ENCODE measurements at places on chromosomes 16 and 17.

GRCh38 chr16:55444754-55445485 lies 34.1 kb upstream of the MMP2 start:
- DNase-seq: no peak

DNA sequence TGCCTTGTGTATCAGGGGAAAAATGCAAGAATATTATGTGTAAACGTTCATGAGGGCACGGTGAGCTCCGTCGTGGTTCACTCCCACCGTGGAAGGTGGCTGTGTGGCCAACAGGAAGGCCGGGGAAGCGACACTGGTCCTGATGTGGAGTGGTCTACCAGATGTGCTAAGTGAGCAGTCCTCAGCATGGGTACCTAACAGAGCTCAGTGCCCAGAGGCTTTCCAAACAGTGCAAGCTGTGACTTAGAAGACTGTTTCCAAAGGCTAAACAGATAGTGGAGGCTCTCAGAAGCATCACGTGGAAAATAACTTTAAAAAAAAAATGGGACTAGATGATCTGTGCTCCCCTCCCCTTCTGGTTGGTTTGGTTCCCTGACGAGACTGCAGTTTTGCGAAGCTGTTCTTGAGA lies 199.3 kb upstream of the CHMP6 start:
- DNase-seq: no peak

DNA sequence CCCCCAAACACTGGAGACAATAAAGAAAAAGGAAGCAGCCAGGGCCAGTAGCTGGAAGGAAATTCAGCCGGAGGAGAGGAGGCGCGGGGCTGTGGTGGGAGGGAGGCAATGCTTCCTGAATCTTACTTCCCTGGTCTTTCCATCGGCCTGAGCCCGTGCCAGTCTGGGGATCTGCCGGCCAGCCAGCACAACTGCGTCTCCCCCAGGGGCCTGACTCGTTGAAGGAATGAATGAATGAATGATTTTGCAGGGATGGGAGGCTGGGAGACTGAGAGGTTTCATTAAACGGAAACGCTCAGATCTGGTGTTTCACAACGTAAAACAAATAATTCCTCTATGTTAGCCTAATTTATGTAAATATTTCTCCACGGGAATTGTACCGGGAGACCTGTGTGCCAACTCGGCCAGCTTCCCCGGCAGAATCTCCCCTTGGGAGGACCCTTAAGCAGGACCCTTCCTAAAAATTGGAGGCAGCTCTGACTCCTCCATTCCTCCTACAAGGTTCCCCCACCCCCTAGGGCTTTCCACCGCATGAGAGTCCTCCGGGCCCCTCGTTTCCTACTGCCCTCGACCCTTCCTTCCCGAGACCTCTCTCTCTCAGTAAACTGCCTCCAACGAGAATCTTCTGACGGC lies 1.3 kb upstream of the BAIAP2 start:
- DNase-seq: no peak

- DNase-seq: no peak
Measured at GRCh38 chr16:19228052-19228451, 57.5 kb upstream of the CLEC19A start.

GRCh38 chr17:63429766-63430165 lies 16.3 kb downstream of the CYB561 start:
- DNase-seq: no peak

DNA sequence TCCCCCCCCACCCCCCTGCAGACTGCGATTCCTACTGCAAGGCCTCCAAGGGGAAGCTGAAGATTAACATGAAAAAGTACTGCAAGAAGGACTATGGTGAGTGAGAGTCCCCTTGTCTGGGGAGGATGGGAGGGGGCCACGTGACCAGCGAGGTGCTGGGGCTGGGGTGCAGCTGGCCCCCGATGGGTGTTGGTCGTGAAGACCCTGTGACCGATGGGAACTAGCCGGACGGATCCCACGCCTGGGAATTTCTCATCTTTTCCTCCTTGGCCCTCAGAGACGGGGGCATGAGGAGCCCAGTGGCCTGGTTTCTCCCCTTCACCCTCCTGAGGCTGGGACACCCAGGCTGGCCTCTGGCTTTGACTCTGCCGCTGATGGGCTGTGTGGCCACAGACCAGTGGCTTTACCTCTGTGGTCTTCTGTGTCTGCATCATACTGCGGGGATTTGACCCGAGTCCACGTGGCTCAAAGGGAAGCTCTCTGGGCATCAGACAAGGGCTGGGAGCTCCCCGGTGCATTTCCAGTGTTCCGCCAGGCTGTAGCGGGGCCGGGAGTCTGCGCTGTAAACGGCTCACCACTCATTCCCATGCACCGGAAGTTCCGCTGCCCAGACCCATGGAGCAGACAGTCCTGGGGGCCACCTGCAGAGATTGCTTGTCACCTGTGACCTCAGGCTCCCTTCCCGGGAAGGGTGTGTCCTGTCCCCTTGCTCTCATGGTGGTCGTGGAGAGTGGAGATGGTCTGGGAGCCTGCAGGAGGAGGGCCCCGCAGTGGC lies 200.0 kb downstream of the NTN1 start:
- no peak for DNase-seq

DNA sequence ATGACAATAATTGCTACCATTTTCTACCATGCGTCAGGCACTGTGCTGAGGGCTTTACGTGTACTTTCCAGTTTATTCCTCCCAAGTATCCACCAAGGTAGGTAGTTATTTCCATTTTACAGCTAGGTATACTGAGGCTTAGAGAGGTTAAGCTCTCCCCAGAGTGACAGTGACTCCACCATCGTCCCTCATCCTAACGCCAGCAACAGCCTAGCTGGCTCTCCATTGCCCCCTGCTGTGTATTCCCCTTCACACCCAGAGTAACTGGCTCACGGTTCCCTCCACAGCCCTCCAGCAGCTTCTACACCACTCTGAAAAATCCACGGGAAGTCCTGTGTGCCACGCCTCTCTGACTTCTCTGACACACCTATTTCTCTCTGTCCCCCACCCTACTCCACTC lies 7.1 kb upstream of the ASGR1 start:
- no peak for DNase-seq

DNA sequence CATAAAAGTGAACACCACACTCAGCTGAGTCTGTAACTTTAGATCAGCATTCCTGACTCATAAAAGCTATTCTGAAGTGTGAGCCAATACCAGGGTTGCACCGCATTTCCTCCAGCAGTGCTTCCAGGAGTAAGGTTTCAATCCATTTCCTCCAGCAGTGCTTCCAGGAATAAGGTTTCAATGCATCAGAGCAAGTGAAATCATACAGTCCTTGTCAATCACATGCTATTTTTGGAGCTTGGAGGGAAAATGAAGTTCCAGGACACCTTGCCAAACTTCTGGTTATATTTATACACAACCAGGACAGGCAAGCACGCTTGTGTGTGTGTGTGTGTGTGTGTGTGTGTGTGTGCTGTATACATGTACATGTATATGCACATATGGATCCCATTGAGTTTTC lies 327.6 kb downstream of the GRIN2A start:
- DNase-seq: no peak

GRCh38 chr17:78252701-78253635 lies 21.5 kb downstream of the TMEM235 start:
- no peak for DNase-seq

- no peak for DNase-seq
Measured at GRCh38 chr16:49583911-49584310, 210.3 kb downstream of the C16orf78 start.
